CD4-positive, alpha-beta T cell (primary cell): ENCODE measurements at places on chromosomes 4 and X. TPM values are rescaled to one million over a fixed set of nuclear protein-coding genes. Genes with fewer than 3 reads are reported as not detected.

DNA sequence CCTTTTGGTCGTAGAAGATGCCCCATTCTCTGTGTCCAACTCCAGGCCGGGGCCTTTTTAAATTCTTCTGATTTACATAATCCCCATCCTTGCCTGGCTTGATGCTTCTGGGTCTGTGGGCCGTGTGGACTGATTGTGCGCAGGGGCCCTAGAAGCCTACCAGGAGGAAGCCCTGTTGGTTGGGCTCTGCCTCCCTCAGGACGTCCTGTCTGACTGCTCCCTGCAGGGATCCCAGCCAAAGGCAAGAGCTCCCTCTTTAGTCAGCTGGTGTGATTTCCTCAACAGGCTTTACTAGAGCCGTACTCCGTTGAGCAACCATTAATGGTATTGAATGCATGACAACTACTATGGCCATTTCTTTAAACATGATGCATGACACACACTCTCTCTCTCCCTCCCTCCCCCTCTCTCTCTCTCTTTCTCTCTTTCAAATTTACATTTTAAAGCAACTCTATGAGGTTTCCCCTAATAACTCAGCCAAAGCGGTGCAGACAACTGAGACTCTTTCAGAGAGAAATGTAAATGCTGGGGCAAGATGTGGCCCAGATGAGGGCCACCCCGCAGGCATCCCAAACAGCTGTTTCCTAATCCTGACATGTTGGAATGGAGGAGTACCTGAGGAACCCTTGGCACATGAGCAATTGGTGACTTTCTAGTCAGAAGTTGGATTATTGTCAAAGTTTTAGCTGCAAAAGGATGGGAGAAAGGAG, 117.3 kb downstream of the DRD5 start:
- H3K27ac ChIP-seq: no peak overlapping the region
- H3K4me1 ChIP-seq: no peaks in the 10 kb centered on the region
- H3K27me3 ChIP-seq: peaks cover 6% of the 10 kb centered on the region
- DNase-seq: no peak

DNA sequence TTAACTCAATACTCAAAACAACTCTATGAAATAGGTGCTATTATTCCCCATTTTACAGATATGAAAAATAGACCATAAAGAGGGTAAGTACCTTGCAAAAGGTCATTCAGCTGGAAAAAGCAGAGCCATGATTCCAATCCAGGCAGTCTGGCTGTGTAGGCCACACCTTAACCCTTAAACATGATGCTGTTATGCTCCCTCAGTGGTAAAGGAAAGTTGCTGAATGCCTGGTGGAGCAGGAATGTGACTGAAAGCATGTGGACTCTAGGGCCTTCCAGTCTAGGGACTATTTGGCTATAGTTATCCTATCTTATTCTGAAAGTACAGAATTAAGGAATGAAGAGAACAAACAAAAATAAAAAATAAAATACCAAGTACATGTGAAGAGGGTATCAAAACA, 19.6 kb downstream of the RP2 start:
- H3K27ac ChIP-seq: no peak overlapping the region
- peaks cover 11% of the 10 kb centered on the region for H3K36me3 ChIP-seq
- H3K4me3 ChIP-seq: no peak overlapping the region

DNA sequence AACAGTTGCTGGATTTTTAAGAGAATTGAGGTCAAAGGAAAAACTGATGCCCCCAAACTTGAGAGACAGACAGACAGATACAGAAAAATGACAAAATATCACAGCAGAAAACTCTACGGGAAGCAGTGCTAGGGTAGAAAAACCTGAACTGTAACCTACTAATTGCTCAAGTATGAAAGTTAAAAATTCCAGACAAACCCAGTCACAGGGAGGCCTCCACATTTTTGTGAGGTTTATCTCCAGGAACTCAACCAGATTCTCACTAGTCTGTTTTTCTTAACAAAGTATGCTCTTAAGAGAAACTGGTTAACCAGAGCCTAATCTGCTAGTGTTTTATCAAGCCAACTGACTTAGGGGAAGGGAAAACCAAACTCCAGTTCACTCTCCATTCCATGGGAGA, 19.9 kb upstream of the PPP3CA start:
- H3K27ac ChIP-seq: no peak overlapping the region
- no peak overlapping the region for H3K4me3 ChIP-seq
- H3K27me3 ChIP-seq: peaks cover 3% of the 10 kb centered on the region

- no peaks in the 10 kb centered on the region for H3K27me3 ChIP-seq
- H3K4me3 ChIP-seq: no peak overlapping the region
- H3K4me1 ChIP-seq: no peaks in the 10 kb centered on the region
- DNase-seq: no peak
- H3K36me3 ChIP-seq: no peaks in the 10 kb centered on the region
Observed at GRCh38 chr4:149553959-149554520, 261.6 kb downstream of the IQCM start.

- no peaks in the 10 kb centered on the region for H3K36me3 ChIP-seq
- no peaks in the 10 kb centered on the region for H3K27me3 ChIP-seq
- no peak for DNase-seq
- no peak overlapping the region for H3K4me3 ChIP-seq
Observed at GRCh38 chr4:38574559-38575333, 89.3 kb upstream of the KLF3 start.

DNA sequence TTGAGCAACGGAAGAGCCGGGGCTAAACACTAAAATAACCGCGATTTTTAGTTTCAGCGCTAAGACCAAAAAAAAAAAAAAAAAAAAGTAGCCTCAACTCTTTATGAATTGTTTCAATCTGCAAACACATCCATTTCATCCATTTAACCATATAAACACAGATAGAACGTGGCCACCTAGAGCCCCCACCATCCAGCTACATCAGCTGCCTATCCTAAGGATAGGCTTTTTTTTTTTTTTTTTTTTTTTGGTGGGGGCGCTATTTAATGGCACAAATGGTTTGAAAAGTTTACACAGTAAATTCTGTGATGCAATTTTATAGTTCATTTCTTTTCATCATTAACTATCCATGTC, 492 bp upstream of the HDAC8 start:
- no peaks in the 10 kb centered on the region for H3K4me1 ChIP-seq
- peaks cover 7% of the 10 kb centered on the region for H3K36me3 ChIP-seq
- no peak overlapping the region for H3K27ac ChIP-seq
- H3K4me3 ChIP-seq: peak overlapping the region; percentile 88
- DNase-seq: no peak
- no peaks in the 10 kb centered on the region for H3K27me3 ChIP-seq

GRCh38 chr4:12146339-12146738, 717.6 kb upstream of the HS3ST1 start:
- H3K27me3 ChIP-seq: no peaks in the 10 kb centered on the region
- no peaks in the 10 kb centered on the region for H3K4me1 ChIP-seq
- no peak for DNase-seq
- no peaks in the 10 kb centered on the region for H3K36me3 ChIP-seq
- no peak overlapping the region for H3K4me3 ChIP-seq

GRCh38 chr4:104906276-104906675, 240.4 kb upstream of the TET2 start:
- H3K36me3 ChIP-seq: no peaks in the 10 kb centered on the region
- no peak for DNase-seq
- no peaks in the 10 kb centered on the region for H3K4me1 ChIP-seq
- no peak overlapping the region for H3K4me3 ChIP-seq

DNA sequence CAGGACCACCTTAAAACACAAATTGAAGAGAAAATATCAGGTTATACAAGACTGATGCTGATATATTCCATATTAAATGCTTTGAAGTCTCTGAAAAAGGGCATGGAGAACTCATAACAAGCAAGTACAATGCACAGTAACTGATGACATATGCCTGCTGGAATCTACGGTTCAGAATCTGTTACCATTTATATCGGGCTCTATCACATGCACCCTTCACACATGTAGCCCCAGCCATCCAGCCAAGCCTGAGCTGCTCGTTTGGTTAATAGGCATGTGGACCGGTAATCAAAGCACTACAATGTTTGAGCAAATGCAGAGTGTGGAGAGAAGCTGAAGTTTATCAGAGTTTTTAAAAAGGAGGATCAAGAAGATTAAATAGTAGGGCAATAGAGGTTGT, 11.8 kb downstream of the COMMD8 start:
- H3K27me3 ChIP-seq: no peaks in the 10 kb centered on the region
- no peak overlapping the region for H3K27ac ChIP-seq
- no peaks in the 10 kb centered on the region for H3K4me1 ChIP-seq
- H3K36me3 ChIP-seq: peaks cover 31% of the 10 kb centered on the region
- H3K4me3 ChIP-seq: no peak overlapping the region

DNA sequence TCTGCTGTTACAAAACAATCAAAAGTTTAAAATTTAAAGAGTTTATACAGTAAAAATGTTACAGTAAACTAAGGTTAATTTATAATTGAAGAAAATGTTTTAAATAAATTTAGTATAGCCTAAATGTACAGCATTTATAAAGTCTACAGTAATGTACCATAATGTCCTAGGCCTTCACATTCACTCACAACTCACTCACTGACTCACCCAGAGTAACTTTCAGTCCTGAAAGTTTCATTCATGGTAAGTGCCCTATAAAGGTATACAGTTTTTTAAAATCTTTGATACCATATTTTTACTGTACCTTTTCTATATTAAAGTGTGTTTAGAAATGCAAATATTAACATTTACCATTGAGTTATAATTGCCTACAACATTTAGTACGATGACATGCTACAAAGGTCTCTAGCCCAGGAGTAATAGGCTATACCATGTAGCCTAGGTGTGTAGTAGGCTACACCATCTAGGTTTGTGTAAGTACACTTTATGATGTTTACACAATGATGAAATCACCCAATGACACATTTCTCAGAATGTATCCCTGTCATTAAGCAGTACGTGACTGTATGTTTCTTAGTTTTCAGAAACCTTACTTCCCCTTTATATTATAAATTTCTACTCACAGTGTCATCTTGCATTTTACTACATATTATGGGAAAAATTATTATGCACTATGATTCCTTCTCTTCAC, 320.8 kb downstream of the ADAM29 start:
- no peaks in the 10 kb centered on the region for H3K36me3 ChIP-seq
- DNase-seq: no peak
- H3K27ac ChIP-seq: no peak overlapping the region
- H3K4me3 ChIP-seq: no peak overlapping the region
- no peaks in the 10 kb centered on the region for H3K4me1 ChIP-seq

- no peak overlapping the region for H3K27ac ChIP-seq
- H3K27me3 ChIP-seq: no peaks in the 10 kb centered on the region
- H3K36me3 ChIP-seq: no peaks in the 10 kb centered on the region
- no peak for DNase-seq
- H3K4me3 ChIP-seq: no peak overlapping the region
Observed at GRCh38 chr4:117375101-117375500, 289.7 kb upstream of the TRAM1L1 start.

DNA sequence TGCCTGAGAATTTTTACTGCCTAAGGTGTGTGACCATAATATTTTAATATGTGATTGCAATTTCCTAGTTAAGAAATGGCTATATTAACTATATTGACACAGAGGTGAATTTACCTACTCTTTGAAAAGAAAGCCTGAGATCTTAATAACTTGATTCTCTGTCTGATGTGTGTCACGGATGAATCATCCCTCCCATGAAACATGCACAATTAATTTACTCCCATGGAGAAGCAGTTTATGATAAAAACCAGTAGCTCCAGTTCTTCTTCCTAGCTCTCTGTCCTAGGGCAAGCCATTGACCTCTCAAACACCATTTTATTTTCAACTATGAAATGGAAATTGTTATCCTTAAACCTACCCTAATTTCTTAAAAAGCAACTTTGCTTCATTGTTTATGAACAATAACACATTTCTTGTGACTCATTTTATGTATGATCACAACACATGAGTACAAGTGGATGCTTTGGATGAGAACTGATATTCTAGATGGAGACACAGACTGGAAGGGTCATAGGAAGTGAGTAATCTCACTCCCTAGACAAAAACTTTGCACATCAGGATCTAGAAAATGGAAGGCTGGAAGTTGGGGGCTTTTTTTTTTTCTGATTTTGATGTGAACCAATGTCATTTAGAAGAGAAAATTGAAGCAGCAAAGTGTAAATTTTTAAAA, 438.3 kb downstream of the GPAT3 start:
- no peaks in the 10 kb centered on the region for H3K4me1 ChIP-seq
- H3K27me3 ChIP-seq: no peaks in the 10 kb centered on the region
- no peak overlapping the region for H3K27ac ChIP-seq
- no peak overlapping the region for H3K4me3 ChIP-seq
- no peak for DNase-seq
- H3K36me3 ChIP-seq: no peaks in the 10 kb centered on the region

DNA sequence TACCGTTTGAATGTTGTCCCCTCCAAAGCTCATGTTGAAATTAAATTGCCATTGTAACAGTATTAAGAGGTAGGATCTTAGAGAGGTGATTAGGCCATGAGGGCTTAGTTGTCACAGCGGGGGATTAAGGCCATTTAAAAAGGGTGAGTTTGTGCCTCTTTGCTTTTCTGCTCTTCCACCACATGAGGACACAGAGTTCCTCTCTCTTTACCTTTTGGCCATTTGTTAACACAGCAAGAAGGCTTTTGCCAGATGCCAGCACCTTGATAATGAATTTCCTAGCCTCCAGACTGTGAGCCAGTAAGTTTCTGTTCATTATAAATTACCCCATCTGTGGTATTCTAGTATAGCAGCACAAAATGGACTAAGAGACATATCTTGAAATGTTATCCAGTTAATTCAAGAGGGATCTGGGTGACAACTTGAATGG, 7.8 kb upstream of the HERC3 start:
- no peak for DNase-seq
- no peaks in the 10 kb centered on the region for H3K4me1 ChIP-seq
- no peaks in the 10 kb centered on the region for H3K36me3 ChIP-seq
- H3K4me3 ChIP-seq: no peak overlapping the region
- no peak overlapping the region for H3K27ac ChIP-seq

EGFL6 gene
- not detected for total RNA-seq

FAM53A gene
- total RNA-seq: 2.4 TPM

SPOCK3 gene
- not detected for total RNA-seq

FOXR2 gene
- not detected for total RNA-seq

CXCL11 gene
- total RNA-seq: not detected

SPANXB1 gene
- not detected for total RNA-seq

MTHFD2L gene
- 13.7 TPM for total RNA-seq

SPIN3 gene
- 8.8 TPM for total RNA-seq

FMR1NB gene
- not detected for total RNA-seq

LEF1 gene
- total RNA-seq: 409 TPM

ZAR1 gene
- not detected for total RNA-seq

AFM gene
- total RNA-seq: not detected
